ENCODE measurements at places on chromosomes 13 and 19. TPM values are rescaled to one million over a fixed set of nuclear protein-coding genes. Genes with fewer than 3 reads are reported as not detected.

Gene METTL21C
- total RNA-seq, result not detected

Gene ZNF682
- total RNA-seq, result 4.8 TPM

Gene PSG1
- not detected for total RNA-seq

Gene SPRED3
- total RNA-seq, result 2.0 TPM

Gene NDUFA13
- 389 TPM for total RNA-seq

Gene ZNF790
- 5.7 TPM for total RNA-seq

Gene EID2B
- total RNA-seq, result 2.6 TPM

Gene XRCC1
- 28.6 TPM for total RNA-seq

Gene SYNE4
- 2.7 TPM for total RNA-seq
